ENCODE measurements at places on chromosomes 7 and 10.

GRCh38 chr7:158525648-158526484 is 61.8 kb downstream of the PTPRN2 start:
- DNase-seq: no peak

DNA sequence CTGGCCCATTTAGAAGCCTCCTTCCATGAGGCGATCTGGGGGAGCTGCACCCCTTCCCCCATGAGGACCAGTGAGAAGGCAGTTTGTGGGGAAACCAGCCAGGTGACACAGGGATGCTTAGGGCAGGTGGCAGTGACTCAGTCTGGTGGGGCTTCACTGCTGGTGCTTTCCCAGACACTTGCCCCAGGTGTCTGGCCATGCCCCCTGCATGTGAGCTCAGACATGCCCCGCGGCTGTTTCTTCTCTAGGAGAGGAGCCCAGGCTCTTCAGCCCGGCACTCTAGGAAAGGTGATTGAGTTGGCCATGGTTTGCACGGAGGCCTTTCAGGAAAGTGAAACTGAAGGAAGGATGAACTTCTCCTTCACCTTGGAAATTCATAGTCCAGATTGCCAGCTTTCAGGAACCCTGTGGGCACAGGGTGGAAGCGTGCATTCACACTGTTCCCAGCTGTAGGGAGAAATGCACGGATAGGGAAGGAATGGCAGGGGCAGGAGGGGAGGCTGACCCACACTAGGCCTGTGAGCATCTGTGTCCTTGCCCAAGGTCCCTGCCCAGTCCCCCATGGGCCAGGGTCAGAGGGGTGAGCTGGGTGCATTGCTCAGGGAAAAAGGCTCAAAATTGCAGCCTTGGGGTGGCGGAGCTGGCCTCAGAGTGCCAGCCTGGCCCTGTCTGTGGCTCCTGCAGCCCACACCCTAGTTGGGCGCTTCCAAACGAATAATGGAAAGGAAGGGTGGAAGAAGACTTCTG is 359.1 kb downstream of the GLRX3 start:
- DNase-seq: no peak

DNA sequence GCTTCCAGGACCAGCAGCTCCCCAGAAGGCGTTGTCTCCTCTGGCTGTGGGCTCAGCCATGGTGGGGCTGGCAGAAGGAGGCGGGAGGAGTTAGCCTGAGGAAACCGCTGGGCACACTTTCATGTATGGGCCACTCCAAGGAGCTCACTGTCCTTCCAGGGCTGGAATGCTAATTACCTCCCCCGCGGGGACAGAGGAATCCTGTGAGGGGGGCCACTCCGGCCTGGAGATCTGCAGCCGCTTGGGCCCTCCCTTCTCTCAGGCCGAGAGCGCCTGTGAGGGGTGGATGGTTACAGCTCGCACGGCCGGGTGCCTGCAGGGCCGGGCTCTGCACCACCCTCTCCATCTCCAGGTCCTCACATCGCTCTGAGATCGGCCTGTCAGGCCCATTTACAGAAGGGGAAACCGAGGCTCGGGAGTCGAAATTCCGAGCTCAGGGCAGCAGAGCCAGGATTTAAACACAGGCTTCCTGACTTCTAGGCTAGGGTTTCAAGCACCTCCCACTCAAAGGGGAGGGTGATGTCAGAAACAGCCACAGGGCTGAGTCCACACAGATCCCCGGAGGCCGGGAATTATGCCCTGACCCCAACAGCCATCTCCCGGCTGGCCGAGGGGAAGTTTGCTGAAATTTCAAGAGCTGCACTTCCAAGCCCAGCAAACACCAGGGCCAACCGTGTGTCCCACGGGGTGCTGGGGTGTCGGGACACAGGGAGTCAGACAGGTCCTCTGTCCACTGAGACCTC is 59.1 kb downstream of the PDGFA start:
- no peak for DNase-seq

DNA sequence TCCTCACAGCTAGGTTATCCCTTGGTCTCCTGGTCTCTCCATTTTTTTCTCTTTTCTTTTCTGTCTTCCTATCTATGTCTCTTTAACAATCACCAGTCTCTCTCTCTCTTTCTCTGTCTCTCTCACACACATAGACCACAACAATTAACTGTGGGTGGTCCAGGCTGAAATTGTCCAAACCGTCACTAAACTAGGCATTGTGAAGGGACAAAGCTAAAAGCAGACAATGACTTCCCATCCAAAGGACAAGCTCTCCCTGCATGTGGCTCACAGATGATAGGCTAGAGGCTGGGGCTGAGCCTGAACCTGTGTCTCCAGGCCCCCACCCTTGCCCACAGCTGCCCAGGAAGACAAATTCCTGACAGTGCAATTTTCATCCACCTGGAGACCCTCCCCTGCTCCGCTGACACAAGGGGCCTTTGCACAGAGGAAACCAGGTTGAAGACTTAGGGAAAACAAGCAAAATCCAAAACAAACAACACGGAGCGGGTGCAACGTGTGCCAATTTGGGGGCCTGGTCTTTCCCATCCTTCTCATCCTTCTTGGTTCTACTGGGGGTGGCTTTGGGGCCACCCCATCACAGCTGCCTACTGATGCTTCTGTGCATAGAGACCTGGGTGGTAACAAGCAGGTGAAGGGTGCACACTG is 755.4 kb downstream of the GRID1 start:
- no peak for DNase-seq

- no peak for DNase-seq
These were observed 46.3 kb downstream of the PKD1L1 start for GRCh38 chr7:47902013-47902412.

DNA sequence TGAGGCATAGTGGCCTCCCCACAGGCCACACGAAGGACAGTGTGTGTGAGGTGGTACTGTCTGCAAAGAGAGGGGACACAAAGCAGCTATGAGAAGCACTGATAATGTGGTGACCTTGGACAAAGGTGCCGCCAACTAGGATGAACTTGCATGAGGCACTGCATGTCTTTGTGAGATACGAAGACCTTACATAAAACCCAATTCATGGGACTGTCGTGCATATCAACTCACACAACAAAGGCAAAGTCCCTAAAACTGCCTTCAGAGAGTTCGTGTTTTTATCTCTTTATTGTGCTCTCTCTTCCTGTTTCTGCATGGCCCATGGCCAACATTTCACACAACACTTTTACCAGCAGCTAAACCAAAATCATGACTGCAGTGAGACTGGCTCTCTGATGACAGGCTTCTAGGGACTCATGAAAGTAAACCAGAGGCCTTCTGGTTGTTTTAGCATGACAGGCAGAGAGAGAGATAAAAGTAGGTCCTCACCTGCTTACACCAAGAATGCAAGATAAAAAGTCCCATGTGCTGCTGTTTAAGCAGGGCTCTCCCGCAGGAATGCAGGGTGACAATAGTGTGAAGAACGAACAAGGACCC is 347.8 kb downstream of the ELMO1 start:
- peak; percentile 40 for DNase-seq

DNA sequence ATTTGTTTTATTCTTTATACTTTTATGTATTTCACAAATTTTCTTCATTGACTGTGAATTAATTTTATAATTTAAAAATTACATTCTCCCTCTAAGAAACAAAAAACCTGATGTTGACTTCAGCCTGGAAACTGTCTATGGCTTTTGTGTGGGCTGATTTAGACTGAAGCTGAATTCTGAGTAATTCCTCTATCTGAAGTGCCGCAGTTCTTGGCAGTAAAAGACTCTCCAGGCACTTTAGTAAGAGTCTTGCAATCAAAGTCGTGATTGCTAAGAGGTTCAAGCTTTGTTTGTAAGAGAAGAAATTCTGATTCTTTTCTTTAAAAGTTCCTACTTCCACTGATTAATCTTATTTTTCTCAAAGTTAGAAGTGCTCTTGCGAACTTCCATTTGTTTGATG is 3.4 kb upstream of the CEP41 start:
- no peak for DNase-seq

- no peak for DNase-seq
These were observed 101.2 kb upstream of the RPA3 start for GRCh38 chr7:7819442-7820247.

DNA sequence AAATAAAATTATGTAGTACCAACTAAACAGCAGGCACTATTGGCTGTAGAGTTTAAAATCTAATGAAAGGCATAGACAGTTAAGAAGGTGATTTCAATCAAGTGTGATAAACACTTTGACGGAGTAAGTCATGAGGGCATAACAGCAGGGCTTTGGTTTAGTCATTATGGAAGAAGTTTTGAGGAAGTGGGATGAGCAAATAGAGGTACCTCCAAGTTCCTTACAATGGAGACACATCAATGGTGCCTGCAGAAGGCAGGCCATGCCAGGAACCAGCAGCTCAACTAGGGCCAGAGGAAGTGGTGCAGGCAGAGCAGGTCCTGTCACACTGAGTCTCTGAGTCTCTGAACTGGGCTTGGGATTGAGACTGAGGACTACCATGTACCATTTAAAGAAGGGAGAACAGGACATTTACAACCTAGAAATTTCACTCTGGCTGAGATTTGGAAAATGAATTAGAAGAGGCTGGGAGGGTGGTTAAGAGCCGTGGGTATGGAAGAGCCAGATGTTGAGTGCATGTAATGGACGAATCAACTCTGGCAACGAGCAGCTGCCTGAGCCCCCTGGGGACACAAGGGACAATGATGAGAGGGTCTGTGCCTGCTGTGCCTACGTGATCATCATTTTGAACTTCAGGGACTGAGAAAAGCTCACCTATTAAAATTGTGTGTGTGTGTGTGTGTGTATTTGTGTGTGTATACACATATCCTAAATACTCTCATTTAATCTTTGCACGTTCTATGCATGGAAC is 208.7 kb upstream of the POM121L12 start:
- DNase-seq: no peak

Measured in stomach (tissue), 19 donors.